ENCODE measurements at places on chromosomes 4 and X.

GRCh38 chr4:6520051-6520636, 47.7 kb upstream of the PPP2R2C start:
- no peak for DNase-seq

DNA sequence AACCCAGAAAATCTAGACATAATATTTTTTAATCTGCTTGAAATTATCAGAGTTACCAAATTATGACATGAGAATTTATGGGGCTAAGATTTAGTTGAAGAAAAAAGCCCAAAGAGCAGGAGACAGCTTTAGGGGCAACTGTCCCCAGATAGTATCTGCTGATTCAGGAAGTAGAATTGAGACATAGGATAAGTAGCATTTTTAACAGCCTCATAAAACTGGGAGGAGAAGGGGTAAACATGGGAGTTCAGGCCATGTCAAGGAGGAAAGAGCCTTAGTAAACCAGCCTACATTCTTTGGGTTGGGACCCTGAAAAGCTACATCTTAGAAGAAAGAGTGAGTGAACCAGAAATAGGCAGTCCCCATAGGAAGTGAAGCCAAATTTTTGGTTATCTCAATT, 9.7 kb upstream of the RAB28 start:
- DNase-seq: no peak

DNA sequence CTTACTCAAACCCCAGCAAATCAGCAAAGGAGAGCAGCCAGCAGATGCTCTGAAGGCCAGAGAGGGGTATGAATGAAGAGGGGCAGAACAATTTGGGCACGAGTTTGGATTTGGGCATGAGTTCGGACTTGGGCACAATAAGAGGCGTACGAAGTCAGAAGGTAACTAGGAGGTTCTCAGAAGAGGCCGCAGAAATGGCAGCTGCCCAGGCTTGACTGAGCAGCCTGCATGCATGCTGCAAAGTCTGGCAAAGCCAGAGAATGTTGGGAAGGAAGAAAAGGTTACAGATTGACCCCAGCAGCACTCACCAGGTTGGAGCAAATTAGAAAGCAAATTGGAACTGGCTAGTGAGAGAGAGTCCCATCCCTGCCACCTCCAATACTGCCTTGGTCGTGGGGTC, 15.2 kb downstream of the CCDC149 start:
- no peak for DNase-seq

DNA sequence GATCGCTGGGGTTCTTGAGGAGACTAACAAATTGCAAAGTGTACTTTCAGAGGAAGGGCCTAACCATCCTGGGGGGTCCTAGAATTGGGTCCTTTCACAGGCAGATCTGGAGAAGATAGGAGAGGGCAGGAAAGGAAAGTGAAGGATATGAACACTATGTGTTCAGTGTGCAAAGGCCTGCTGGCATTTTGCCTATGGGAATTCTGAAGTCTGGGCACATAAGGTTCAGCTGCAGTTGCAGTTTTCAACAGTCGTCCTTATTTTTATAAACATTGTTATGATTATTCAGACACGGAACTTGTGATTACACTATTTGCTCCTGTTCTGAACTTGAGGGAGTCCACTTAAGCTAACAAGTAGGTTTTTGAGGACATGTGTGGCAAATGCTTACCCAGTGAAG, 1.3 kb upstream of the SLC25A5 start:
- no peak for DNase-seq

- DNase-seq: no peak
These were observed 1217.7 kb downstream of the PCDH19 start for GRCh38 chrX:99192421-99192820.

DNA sequence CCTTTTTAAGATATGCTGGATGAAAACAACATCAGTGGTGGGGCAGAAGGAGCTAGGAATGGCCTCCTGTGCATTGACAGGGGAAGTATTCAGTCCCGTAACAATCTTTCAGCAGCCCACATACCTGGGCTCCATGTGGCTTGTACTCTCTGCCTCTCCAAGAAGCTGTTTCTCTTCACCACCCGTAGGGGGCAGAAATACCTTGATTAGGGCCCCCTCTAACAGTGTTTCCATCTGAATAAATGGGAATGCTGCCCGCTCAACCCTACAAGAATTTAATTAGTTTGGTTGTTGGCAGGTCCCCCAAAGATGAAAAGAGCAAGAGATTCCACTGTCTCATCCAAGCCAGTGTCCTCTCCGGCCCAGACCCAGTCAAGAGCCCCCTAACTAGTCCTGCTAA, 155.2 kb downstream of the SMIM20 start:
- no peak for DNase-seq
